Endothelial cell (in vitro differentiated cells): ENCODE measurements at places on chromosomes 1 and 21.

DNA sequence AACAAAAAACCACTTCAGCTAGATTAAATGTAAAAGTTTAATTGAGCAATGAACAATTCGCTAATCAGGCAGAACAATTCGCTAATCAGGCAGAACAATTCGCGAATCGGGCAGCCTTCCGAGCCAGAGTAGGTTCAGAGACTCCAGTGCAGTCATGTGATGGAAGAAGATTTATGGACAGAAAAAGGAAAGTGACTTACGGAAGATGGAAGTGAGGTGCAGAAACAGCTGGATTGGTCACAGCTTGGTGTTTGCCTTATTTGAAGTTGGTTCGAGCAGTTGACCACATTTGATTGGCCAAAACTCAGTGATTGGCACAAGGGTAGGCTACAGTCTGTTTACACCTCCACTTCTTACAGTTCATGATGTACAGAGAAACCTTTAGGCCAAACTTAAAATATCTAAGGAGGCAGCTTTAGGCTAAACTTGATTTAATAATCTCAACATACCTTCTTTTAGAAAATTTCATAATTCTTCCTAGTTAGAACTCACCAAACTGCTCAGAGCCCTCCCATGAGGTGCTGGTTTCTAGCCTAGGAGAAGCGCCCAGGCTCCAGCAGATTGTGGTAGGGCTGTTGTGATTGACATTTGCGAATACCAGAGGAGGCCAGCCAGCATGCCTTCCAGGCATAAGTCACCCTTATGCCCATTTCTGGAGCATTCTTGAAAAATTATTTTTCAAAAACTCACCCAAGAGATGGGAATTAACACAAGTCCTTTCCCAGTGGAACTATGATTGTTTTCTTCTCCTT is 22.8 kb upstream of the KCNC4 start:
- no peak for DNase-seq

DNA sequence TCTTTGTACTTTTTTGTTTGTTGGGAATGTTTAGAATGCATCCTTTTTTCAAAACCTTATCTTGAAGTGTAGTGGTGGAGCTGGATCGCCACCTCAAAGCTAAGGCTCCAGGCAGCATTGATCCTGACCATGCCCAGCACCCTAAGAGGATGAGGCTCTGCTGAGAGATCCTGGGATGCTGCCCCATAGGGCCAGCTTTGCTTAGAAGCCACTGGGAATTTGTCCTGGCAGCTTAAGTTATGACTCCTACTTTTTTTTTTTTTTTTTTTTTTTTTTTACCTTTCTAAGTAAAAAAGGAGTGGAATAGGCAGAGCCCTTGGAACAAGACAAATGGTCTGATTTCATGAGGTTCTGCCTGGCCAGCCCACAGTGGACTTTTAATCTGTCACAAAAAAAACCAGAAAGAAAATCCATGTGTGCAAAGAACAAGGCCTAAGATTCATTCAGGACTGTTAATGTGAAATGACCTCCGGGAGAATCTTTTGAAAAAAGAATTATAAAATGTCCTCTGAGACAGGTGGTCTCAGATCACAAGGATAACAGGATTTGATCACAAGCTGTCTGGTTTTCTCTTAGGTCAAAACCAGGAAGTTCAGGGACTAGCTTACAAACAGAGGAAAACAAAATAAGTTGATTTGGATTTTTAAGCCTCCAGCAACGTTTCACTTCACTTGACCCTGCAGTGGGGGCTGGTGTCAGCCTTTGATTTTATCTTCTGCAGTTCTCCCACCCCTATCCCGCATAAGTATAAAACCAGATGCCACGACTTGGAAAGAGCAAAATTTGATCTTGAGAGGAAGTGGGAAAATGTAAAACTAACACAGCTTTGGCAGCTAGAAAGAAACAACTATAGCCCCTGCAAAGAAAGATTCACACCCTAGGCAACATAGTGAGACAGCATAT is 25.9 kb upstream of the RAP1A start:
- DNase-seq, result no peak

- no peak for DNase-seq
Observed at GRCh38 chr1:174428739-174429138, 19.0 kb upstream of the GPR52 start.

DNA sequence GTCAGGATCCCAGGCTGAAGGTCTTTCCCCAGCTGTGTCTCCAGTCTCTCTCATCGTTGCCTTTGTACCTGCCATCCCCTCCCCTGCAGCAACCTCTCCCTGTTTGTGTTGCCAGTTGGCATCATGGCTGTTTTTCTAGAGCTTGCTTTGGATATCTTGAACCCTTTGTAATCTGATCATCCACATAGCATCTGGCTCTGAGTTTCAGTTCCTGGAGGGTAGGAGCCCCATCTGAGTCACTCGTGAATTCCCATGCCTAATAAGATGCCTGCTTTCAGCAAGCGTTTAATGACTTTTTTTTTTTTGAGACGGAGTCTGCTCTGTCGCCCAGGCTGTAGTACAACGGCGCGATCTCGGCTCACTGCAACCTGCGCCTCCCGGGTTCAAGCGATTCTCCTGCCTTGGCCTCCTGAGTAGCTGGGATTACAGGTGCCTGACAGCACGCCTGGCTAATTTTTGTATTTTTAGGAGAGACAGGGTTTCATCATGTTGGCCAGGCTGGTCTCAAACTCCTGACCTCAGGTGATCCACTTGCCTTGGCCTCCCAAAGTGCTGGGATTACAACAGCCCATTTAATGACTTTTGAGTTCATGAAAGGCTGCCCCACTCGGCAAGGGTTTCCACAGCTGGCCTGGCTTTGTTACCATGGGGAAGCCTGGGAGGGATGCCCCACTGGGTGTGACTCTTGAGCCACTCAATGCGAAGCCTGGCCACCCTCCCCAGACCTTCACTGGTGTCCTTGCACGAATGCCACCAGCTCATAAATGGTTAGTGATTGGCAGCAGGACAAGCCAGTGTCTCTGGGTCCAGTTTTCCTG is 11.9 kb downstream of the ALPL start:
- no peak for DNase-seq

DNA sequence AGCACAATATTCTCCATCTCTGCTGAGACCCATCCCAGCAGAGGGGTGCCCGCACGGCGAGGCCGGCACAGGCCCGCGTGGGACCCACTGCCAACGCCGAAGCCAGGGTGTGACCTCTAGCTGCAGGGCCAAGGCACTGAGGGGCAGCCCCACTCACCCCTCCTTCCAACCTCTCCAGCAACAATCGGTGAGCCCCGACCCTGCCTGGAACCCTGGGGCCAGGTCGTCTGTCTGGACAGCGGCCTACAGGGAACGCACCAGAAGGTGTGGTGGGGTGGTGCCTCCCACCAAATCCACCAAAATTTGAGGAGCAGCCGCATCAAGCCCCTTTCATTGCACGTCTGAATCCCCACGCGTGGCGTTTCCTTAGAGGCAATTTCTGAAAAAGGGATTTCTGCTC is 63.0 kb upstream of the ADARB1 start:
- no peak for DNase-seq

- peak; percentile 49 for DNase-seq
Observed at GRCh38 chr1:95309031-95309471, 75.0 kb downstream of the RWDD3 start.

DNA sequence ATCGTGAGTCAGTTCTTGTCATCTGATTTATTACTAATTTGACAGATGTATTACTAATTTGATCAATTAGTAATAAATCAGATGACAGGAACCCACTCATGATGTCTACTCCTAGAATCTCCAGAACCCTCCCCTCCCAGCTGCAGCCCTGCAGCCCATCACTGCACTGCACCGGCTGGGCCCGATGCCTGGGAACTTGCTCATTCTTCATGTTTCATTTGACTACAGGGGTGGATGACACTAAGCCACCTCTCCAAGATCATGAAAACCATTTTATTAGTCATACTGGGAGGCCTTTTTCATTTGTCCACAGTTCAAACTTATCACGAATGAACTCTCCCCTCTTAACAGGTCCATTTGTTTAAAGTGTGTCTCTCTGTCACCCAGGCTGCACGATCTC is 41.0 kb downstream of the KCNH1 start:
- DNase-seq, result no peak
